ENCODE measurements at places on chromosomes 7 and 10. TPM values are rescaled to one million over a fixed set of nuclear protein-coding genes. Genes with fewer than 3 reads are reported as not detected.

The CLEC5A gene
- not detected for total RNA-seq

The TLX1 gene
- not detected for total RNA-seq

The HTR5A gene
- not detected for total RNA-seq

The AGR2 gene
- not detected for total RNA-seq

The IDI2 gene
- not detected for total RNA-seq

The OGA gene
- 112 TPM for total RNA-seq

The AKR1B15 gene
- not detected for total RNA-seq

The GBX1 gene
- total RNA-seq = not detected

The MPP7 gene
- total RNA-seq = 10.6 TPM

The SP8 gene
- not detected for total RNA-seq

The COL28A1 gene
- total RNA-seq = under 0.01 TPM

The FBXO24 gene
- 0.25 TPM for total RNA-seq

The IGF2BP3 gene
- total RNA-seq = 15.0 TPM

The ACSM6 gene
- not detected for total RNA-seq

The CYP3A4 gene
- total RNA-seq = not detected

The RET gene
- total RNA-seq = not detected

The NUTM2D gene
- 1.6 TPM for total RNA-seq

The PYROXD2 gene
- total RNA-seq = 1.6 TPM

The FBXL13 gene
- 0.32 TPM for total RNA-seq

The DNAJC12 gene
- total RNA-seq = 3.9 TPM

The ZNF117 gene
- total RNA-seq = 5.8 TPM

The ITIH5 gene
- 1.8 TPM for total RNA-seq

The PNLIPRP3 gene
- not detected for total RNA-seq

The C10orf95 gene
- total RNA-seq = not detected

The NANOS1 gene
- 0.16 TPM for total RNA-seq

The DLD gene
- 45.8 TPM for total RNA-seq

The NEBL gene
- 4.7 TPM for total RNA-seq

The CNPY1 gene
- not detected for total RNA-seq

The UNCX gene
- not detected for total RNA-seq

The SLC18A3 gene
- not detected for total RNA-seq

The NPFFR1 gene
- not detected for total RNA-seq

The PNLIP gene
- not detected for total RNA-seq

The PKD2L1 gene
- not detected for total RNA-seq

The WDFY4 gene
- total RNA-seq = 1.5 TPM

The DMBT1 gene
- not detected for total RNA-seq

The GOLGA7B gene
- not detected for total RNA-seq

The STK31 gene
- total RNA-seq = 0.13 TPM

The MYPN gene
- total RNA-seq = 0.16 TPM

The CABCOCO1 gene
- 0.06 TPM for total RNA-seq

The CREM gene
- total RNA-seq = 54.7 TPM

The VWDE gene
- under 0.01 TPM for total RNA-seq

The ELN gene
- 0.81 TPM for total RNA-seq

The GALNT17 gene
- not detected for total RNA-seq

The KCND2 gene
- total RNA-seq = 0.16 TPM

The GNGT1 gene
- not detected for total RNA-seq

The FAM3C gene
- 26.2 TPM for total RNA-seq

The SFXN3 gene
- 81.9 TPM for total RNA-seq

The CCDC172 gene
- total RNA-seq = not detected

The KIF11 gene
- total RNA-seq = 14.5 TPM

The OR2AE1 gene
- total RNA-seq = under 0.01 TPM

The TOMM7 gene
- 94.7 TPM for total RNA-seq

The TWIST1 gene
- total RNA-seq = not detected

The CFAP43 gene
- total RNA-seq = under 0.01 TPM
